AG10803 (cell line): ENCODE measurements at places on chromosomes 4 and X.

- no peak for DNase-seq
These were observed 81.5 kb upstream of the NKX1-1 start for GRCh38 chr4:1487761-1488160.

DNA sequence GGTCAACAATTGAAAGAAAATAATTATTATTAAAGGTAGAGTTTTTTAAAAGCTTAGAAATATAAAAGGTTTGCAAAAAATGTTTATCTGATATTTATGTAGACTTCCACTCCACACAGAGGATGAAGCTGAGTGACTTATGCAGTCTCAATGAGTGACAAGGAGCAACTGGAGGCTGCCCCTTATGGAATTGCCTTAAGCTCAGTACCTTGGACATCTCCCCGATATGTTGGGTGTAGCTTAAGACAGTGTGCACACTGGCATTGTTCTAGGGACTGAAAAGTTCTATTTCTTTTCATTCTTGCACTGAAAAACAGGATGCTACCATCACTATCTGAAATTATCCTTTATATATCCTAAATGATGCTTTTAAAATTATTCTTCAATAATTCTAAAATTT is 292.1 kb downstream of the PRDM5 start:
- no peak for DNase-seq

DNA sequence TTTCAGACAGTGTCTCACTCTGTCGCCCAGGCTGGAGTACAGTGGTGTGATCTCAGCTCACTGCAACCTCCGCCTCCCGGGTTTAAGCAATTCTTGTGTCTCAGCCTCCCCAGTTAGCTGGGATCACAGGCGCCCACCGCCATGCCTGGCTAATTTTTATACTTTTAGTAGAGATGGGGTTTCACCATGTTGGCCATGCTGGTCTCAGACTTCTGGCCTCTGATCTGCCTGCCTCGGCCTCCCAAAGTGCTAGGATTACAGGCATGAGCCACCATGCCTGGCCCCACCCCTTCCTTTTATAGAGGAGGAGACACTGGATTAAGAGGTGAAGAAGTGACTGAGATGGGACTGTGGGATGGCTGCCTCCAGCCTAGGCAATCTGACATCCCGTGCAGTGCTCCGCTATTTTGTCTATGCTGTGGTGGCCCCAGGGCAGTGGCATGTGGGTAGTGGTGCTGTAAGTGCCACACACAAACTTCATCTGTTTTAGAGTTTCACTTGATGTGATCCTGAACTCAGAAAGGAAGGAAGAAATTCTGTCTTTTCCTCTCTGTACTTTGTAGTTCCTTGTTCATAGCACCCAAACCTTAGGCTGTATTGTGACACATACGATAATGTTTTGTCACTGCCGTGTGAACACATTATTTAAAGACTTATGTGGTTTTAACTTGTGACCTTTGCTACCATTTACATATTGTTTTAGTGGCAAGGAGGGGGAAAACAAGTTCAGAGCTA is 48.9 kb downstream of the FNIP2 start:
- no peak for DNase-seq

DNA sequence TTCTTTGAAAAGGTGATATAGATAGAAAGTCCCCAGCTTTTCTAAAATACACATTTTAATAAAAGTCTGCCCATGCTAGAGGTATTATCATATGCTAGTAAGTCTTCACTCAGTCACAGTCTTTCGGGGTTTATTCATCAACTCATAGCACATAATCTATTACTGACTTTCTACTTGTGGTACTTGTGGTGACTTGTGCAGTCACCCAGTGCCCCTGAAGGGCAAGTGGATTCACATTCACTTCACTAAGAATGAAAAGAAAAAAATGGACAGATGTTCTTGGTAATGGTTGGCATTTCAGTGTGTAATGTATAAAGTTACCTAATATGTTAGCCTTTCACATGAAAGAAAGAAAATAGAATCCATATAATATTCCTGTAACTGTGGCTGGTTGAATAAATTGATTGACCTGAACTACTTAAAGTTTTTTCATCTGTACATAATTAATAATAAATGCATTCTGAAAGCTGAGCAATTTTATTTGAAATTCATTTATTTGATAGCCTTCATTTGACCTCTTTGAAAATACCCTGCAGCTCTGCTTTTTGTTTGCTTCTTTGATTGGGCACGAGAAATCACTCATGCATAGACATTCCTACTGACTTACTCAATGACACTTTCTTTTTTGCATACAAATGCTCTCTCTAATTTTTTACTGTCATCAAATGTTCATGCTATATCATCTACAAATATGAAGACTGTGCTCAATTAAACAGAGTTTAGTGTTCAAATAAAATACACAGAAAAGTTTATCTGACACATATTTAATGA is 39.5 kb upstream of the ZNF330 start:
- no peak for DNase-seq

DNA sequence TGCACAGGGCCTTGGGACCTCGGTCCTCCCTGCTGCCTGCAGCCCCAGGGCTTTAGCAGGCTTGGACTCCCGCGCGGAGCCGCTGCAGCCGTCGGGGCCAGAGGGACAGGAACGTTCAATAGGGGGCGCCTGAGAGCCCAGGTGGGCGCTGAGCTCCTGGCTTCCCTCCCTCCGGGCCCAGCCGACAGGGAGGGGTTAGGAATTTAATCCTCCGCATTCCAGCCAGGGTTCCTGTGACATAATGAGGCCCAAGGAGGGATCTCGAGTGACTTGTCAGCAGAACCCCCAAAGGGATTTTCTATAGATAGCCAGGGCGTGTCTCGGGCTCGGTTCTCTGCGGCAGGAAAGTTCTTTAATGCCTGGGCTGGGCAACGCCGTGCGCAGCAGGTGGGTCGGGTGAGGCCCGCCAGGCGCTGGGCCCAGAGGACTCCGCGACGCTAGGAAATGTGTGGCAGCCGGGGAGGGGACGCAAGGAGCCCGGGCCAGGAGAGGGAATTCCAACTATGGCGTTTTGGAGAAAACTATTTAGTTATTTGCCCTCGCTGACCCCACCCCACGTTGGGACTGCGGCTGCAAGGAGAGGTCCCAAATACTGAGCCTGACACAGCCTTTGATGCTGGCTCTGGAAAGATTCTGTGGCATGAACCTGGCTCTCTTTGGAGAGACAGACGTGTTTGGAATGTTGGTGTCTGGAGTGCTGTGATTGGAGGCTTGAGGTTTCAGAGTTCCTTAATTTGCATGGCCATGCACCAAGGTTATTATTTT is 285.2 kb upstream of the GATB start:
- peak; percentile 20 for DNase-seq
